ENCODE measurements at places on chromosomes 11 and 22.

DNA sequence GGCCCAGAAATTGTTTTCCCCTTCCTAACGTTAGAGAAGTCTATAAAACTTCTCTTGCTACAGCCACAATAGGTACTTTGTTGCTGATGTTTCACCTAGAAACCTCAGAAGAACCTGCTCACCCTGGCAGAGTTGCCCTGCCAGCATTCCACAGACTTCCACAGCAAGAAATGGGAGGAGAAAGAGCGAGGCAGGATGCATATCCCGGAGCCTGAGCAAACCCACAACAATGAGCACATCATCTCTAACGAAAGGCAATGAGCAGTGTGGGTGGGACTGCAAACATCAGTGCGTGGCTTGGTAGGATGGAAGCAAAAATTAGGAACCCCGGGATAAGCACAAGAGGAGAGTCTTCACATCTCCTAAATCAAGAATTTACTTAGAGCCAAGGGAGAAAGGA is 892.3 kb downstream of the OPCML start:
- H3K36me3 ChIP-seq, result no peaks in the 10 kb centered on the region
- no peaks in the 10 kb centered on the region for H3K27me3 ChIP-seq
- H3K27ac ChIP-seq, result no peak overlapping the region

GRCh38 chr11:71420455-71421241 is 27.5 kb downstream of the DHCR7 start:
- H3K27me3 ChIP-seq, result no peaks in the 10 kb centered on the region
- no peak overlapping the region for H3K27ac ChIP-seq
- no peak overlapping the region for H3K4me3 ChIP-seq
- H3K36me3 ChIP-seq, result no peaks in the 10 kb centered on the region

DNA sequence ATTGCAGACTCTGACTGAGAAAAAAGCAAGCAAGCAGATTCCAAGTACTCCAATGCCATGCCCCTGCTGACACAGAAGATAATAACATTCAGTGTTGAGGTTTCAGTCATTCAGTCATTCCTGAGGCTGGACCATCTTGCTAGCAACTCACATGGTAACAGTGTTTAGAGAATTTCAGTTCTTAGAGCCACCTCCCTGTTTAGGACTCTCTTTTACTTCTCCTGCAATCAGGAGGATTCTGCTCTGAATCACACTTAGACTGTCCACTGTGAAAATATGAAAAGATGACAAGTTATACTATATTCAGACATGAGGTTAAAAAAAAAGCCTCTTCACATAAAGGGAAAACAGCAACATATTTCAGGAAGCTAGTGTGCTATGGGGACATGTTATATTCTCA is 183.9 kb upstream of the CTSC start:
- no peak overlapping the region for H3K4me3 ChIP-seq
- H3K36me3 ChIP-seq, result no peaks in the 10 kb centered on the region
- DNase-seq, result no peak
- no peaks in the 10 kb centered on the region for H3K27me3 ChIP-seq

DNA sequence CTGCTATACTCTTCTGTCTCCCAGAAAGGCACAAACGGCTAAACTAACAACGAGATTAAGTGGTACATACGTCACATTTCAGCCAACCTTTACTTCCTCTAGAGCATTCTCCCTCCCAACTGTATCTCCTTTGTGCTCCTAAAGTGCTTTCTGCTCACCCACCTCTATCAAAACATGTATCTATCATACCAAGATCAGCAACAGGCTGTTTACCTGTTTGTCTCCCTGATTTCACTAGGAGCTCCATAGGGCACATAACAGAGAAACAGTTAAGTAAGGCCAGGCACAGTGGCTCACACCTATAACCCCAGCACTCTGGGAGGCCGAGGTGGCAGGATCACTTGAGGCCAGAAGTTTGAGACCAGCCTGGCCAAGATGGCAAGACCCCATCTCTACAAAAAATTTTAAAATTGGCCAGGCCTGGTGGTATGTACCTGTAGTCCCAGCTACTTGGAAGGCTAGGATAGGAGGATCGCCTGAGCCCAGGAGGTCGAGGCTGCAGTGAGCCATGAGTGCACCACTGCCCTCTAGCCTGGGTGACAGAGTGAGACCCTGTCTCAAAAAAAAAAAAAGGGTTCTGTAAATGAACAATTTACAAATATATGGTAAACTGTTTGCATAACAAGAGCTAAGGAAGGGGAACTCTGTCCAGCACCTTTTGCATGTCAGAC is 2.8 kb downstream of the NDUFC2 start:
- no peaks in the 10 kb centered on the region for H3K36me3 ChIP-seq
- DNase-seq, result no peak
- no peaks in the 10 kb centered on the region for H3K27me3 ChIP-seq
- no peak overlapping the region for H3K27ac ChIP-seq
- peaks cover 8% of the 10 kb centered on the region for H3K4me1 ChIP-seq
- no peak overlapping the region for H3K4me3 ChIP-seq

GRCh38 chr22:32660292-32660691 is 141.2 kb upstream of the TIMP3 start:
- H3K4me3 ChIP-seq, result no peak overlapping the region
- no peaks in the 10 kb centered on the region for H3K36me3 ChIP-seq
- H3K4me1 ChIP-seq, result no peaks in the 10 kb centered on the region
- H3K27ac ChIP-seq, result no peak overlapping the region

Data from pancreas (tissue), 10 donors.